ENCODE measurements at places on chromosomes 2 and 18. TPM values are rescaled to one million over a fixed set of nuclear protein-coding genes. Genes with fewer than 3 reads are reported as not detected.

DNA sequence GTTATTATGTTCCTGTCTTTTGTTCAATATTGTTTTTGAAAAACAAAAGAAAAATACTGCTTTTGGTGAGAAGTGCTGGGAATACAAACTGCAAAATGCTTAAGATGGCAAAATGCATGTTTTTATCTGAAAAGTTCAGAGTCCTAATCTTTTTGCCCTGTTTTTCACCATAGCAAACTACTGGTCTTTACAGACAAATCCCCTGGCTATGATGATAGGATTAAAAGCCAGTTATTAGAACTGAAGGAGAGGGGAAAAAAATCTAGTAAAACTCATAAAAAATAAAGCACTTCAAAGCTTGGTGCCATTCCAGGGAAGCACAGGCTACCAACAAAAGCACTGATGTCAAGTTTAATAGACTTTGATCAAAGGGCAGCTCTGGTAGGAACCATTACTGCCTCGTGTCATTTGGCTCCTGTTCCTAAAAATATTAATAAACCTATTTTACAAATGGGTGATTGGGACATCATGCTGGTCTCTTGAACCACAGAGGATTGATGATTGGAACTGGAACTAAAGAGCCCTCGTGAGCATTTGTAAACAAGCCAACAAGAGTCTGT, 194.7 kb downstream of the RAB3GAP1 start:
- no peak for DNase-seq

- DNase-seq: no peak
Observed at GRCh38 chr2:179952658-179953057, 54.4 kb downstream of the CWC22 start.

- DNase-seq: no peak
Observed at GRCh38 chr18:4453874-4454536, 1.1 kb downstream of the DLGAP1 start.

- DNase-seq: no peak
Observed at GRCh38 chr2:2007551-2008501, 263.5 kb upstream of the PXDN start.

DNA sequence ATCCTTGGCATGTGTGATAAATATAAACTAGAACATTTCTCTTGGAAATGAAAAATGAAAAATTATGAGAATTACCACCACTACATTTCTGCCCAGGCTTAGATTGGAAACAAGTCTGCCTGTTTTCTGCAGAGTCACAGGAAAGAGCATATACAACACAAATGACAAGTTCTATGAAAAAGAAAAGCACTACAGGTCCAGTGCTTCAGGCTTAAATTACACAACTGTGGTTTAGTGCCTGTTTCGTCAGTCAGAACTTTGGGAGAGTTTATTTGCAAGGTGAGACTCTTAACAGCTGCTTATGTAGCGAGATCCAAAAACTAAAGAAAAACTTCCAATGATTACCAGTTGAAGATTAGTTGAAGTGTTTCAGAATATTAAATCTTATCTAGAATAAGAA, 68.9 kb downstream of the RTN4 start:
- no peak for DNase-seq

The RAD51AP2 gene
- total RNA-seq: not detected

Measured in Calu3 (cell line).